ENCODE measurements at places on chromosomes 13 and 19.

- no peak for DNase-seq
Measured at GRCh38 chr13:48175185-48175584, 57.8 kb upstream of the ITM2B start.

DNA sequence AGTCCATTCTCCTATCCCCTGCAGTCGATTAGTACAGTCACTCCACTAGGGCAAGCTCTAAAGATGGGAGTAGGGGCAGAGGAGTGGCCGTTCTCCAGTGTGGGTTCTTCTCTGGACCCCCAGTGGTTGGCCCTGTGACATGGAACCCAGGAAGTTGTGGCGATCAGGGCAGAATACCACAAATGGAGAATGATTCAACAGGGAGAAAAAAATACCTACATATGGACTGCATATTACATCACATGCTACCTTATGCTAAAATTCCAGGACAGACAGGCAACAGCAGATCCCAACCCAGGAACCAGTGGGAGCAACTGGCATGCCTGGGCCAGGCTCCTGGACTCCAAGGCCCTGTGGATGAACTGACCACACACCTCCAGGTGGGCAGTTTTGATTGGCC, 20.4 kb downstream of the POU2F2 start:
- no peak for DNase-seq

- DNase-seq: no peak
Measured at GRCh38 chr19:49591731-49592485, 926 bp downstream of the PRR12 start.

GRCh38 chr13:46728777-46729176, 68.2 kb downstream of the ESD start:
- no peak for DNase-seq

DNA sequence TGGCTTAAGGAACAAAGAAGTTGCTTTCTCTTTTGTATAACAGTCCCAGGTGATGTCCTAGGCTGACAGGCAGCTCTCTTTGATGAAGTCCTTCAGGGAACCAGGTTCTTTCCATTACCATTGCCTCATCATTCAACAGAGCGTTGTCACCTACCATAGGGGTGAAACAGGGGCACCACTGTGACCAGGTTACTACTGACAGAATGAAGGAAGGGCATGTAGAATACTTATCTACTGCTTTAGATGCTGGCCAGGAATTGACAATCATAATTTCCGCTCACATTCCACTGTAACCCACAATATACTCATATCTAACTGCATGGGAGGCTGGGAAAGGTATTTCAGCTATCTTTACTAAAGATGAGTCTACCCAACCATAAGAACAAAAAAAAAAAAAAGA, 148.0 kb upstream of the FNDC3A start:
- DNase-seq: no peak

- no peak for DNase-seq
Measured at GRCh38 chr19:55173714-55174409, 6.2 kb downstream of the SYT5 start.

DNA sequence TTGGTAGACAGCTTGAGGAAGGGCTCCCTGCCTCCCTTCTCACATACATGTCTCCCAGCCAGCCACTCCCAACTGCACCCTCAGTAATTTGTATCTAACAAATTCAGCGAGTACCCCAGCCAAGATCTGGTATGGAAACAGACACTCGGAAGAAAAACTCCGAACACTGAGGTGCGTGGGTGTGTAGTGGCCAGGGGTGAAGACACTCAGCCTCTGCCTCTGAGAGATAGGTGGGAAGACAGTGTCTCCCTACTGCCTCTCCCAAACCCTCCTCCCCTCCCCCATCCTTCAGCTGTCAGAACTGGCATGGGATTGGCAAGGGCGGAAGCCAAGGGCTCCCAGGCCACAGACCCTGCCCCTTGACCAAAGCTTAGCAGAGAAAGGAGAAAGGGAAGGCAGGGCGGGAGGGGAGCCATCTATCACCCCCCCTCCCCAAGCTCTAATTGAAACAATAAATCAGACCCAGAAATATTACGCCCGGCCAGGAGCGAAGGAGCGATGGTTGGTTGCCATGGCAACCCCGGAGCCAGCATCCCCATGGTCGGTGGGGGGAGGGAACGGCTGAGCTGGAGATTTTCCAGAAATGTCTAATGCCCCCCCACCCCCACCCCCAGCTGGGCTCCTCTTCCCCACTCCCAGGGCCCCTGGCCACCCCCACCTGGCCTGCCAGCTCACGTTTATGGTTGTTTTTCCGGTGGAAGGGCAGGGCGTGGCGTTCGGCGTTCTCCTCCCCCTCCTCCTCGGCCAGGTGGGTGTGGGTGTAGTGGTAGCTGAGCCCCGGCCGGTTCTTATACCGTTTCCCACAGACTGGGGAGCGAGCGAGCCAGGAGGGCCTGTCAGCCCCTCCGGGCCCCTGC, 7.0 kb downstream of the DPF1 start:
- no peak for DNase-seq

DNA sequence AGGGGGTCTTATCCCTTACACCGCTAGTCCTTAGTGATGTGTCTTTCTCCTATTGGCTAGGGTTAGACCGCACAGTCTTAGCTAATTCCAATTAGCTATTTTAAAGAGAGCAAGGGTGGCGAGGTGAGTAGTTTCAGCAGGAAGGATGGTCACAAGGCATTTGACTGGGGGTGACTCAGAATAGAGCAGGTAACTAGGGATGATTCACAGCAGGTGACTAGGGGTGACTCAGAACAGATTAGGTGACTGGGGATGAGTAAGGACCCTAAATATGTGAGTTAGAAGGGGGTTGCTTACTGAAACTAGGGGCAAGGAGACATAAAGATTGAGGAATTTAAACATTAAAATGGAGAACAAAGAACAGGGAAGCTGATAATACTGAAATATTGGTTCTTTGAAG, 64.3 kb downstream of the ZNF66 start:
- DNase-seq: no peak

DNA sequence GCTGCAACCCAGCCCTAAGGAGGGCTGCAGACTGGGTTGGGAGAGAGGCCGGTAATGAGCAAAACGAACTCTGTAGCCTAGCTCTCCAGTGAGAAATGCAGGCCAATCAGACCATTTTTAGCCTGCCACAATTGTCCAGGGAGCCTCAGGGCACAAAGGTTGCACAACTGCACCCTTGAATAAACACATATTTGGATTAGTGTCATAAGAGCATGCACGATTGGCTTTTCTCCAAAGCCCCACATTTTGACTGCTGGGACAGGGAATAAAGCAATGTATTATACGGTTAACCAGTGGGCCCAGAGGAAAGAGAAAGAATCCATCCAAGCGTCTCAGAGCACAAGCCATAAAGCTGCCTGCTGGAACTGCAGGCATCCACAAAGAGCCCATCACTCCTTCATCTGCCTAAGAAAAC, 729.4 kb upstream of the SGCG start:
- DNase-seq: no peak

DNA sequence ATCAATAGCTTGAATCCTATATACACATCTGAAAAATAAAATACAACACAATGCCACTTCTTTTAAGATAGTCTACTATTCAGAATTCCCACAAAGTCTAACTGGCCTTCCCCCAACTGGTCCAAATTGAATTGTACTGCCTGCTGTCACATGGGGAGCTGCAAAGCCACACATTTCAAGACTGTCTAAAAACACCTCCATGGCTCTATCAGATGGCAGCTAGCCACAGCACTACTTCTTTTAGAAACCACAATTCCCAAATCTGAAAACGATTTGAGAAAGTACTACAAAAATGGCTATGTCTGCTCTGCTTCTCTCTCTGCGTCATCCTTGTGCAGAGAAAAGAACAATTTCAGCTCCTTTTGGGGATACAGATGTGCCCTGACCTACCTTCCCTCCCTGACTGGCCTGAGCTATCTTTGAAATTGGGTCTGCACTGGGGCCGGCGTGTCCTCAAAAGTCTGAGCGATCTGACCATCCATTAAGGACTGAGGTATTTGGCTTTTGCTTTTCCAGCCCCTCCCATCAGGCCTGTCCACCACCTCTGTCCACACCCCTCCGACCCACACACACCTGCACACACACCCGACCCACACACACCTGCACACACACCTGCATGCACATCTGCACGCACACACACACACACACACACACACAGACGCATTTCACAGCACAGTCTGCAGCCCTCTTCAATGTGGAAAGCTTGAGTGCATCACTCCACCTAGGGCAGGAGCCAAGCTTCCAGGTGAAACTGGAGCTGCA, 68.6 kb upstream of the IPO5 start:
- DNase-seq: no peak

Measured in SIG-M5 (cell line).